Right ventricle myocardium inferior (tissue), 1 donor: ENCODE measurements at places on chromosomes 4 and X. TPM values are rescaled to one million over a fixed set of nuclear protein-coding genes. Genes with fewer than 3 reads are reported as not detected.

- peak; percentile 86 for DNase-seq
Observed at GRCh38 chrX:12975991-12976558, 1.2 kb downstream of the TMSB4X start.

DNA sequence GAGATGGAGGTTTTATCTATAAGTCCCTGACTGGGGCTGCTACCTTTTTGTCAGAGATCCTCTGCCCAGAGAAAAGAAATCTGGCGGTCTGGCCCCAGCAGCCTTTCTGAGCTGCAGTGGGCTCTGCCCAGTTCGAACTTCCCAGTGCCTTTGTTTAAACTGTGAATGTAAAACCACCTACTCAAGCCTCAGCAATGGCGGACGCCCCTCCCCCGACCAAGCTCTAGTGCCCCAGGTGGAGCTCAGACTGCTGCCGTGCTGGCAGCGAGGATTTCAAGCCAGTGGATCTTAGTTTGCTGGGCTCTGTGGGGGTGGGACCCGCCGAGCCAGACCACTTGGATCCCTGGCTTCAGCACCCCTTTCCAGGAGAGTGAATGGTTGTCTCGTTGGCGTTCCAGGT, 121.8 kb downstream of the TSPAN5 start:
- no peak for DNase-seq

GRCh38 chrX:65407157-65407626, 127.4 kb downstream of the LAS1L start:
- no peak for DNase-seq

GRCh38 chrX:21004835-21005234, 369.4 kb upstream of the CNKSR2 start:
- DNase-seq: no peak

DNA sequence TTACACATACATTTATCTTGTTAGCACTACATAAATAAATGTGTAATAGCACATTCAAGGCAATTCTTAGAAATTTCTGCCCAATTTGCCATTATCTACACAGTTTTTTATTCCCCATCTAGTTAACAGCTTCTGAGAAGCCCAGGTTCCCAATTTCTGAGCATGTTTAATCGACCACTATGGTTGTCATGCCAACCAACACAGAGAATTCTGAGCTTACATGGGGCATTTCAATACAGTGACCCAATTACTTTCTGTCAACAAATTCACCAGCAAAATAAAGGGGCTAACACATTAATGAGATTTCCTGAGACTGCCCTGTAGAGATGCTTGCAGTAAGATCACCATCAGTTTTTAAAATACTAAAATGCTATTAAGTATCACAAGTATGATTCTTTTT, 22.0 kb downstream of the GPM6A start:
- DNase-seq: no peak

- no peak for DNase-seq
Observed at GRCh38 chr4:150641612-150642011, 59.7 kb downstream of the MAB21L2 start.

- DNase-seq: no peak
Observed at GRCh38 chr4:3244002-3244401, 5.0 kb upstream of the MSANTD1 start.

- DNase-seq: no peak
Observed at GRCh38 chr4:174835536-174835935, 6.5 kb upstream of the GLRA3 start.

DNA sequence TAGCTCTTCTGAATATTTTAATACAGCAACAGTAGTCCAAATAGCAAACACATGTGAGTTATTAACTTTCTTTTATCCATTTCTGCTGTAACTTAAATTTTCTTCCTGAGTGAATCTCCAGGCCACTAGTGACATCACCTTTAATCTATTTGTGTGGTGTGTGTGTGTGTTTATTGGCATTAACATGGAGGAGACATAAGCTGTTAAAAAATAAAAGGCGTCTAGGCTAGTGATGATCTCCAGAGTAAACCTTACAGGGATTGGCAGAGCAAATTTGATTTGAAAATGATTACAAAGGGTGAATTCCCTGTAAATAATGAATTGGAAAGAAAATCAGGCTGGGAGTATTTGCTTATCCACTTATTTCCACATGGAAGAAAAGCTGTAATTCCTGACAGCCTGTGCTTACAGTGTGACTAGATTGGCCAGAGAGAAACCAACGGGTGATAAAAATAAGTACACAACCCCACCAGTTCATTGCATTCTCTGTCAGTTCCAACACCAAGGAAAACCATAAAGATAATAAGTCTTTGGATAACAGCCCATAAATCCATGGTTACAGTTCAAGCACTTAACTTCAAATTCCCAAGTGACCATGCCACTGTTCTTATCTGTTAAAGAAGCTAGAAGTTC, 186.1 kb downstream of the ENOX2 start:
- DNase-seq: no peak

- DNase-seq: no peak
Observed at GRCh38 chrX:104641176-104641575, 75.2 kb downstream of the IL1RAPL2 start.

DNA sequence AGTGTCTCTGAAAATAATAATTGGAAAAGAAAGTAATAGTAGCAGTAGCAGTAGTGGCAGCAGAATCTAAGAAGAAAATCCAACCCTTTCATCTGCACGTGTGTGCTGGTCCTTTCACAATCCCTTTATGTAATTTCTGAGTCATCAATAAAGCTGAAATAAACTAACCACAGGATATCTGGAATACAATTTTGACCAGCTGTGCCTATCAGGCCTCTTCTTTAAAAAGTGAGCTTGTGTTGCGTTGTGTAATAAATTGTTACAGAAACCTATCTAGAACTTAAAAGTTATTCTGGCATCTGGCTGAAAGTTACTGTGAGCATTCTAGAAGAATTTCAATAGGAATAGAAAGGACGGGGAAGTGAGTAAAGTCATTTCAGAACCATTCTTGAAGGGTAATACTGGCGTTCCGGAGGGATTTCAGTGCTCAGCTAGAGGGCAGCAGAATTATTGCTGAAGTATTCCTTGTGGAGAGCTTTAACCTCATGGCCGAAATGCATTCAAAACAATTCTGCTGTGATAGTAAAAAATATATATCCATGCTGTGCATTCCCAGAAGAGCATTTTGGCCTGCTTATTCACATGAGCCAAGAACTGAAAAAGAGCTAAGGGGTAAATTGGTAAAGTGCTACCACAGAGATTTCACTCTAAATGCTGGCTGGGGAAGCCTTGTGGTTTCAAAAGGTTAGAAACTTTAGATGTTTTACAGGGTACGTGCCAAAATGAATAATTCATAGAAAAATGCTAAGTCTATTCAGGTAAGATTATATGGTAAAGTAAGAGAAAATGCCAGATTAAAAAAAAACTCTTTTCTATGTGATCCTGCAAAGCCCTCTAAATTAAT, 260.6 kb downstream of the NKX6-1 start:
- DNase-seq: no peak

- DNase-seq: no peak
Observed at GRCh38 chr4:97593248-97593647, 550.0 kb downstream of the STPG2 start.

GRCh38 chrX:147376601-147377422, 534.9 kb upstream of the FMR1 start:
- no peak for DNase-seq

- DNase-seq: no peak
Observed at GRCh38 chrX:48493890-48494364, 14.9 kb upstream of the PORCN start.

DNA sequence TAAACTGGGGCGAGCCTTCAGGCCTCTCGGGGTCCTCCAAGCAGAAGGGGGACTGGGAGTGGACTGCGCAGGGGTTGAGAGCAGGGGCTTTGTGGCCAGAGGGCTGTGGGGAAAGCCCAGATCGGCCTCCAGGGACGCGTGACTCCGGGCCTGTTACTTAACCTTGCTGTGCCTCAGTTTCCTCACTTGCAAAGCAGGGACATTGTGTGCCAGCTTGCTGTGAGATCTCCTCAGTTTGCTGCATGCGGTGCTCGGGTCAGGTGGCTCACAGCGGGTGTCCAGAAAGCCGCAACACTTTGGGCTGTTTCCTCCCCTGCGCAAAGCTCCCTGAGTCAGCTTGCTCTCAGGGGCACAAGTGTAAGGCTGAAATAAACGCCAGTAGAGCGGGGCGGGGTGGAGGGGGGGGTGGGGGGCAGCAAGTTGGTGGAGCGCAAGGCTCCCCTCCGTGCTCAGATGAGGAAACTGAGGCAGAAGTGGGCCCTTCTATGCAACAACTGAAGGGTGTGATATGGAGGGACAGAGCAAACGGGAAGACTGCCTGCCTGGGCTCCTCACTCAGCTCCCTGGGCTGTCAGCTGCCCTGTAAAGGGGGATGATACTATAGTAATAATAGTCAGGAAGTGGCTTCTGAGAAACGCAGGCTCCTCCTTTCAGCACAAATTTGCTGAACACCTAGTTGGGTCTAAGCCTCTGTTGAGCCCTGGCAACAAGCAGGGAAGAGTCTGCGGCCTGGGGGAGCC, 101.0 kb downstream of the HMX1 start:
- peak; percentile 11 for DNase-seq

- DNase-seq: no peak
Observed at GRCh38 chr4:4884611-4885010, 25.1 kb downstream of the MSX1 start.

DNA sequence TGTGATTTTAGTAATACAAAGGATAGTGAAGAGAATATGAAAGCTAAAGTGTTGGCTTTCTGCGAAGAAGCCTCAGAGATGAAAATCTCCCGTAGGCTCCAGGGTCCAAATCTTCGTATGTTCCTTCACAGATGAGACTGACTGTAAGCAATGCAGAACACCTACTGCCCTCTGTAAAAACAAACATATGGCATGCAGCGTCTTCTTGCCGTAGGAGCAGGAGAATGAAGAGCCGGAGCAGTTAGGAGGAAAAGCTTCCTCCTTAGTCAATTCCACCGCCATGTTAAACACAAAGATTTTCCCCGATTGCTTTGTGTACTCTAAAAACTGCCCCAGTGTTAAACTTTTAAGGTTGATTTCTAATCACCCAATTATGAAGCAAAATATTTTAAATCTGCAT, 22.5 kb downstream of the RWDD4 start:
- no peak for DNase-seq

DNA sequence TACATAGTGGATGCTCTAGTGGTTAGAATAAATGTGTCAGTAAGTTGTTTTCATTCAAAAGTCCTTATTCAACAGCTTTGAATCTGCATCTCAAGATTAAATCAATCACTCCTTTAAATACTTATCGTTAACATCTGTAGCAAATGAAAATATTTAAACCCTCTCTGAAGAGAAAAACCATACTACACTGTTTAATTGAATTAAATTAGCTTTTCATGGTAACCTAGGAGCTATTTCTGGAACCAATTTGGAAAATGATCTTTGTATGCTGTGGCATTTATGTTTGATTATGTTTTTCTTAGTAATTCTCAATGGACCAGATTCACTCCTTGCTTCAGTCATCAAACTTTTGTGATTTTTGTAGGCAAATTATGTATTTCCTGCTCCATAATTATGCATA, 9.7 kb downstream of the BMPR1B start:
- DNase-seq: no peak

- DNase-seq: peak; percentile 35
Observed at GRCh38 chr4:986428-986878, 391 bp upstream of the IDUA start.

GRCh38 chr4:147924604-147925412, 192.9 kb downstream of the ARHGAP10 start:
- DNase-seq: no peak

DNA sequence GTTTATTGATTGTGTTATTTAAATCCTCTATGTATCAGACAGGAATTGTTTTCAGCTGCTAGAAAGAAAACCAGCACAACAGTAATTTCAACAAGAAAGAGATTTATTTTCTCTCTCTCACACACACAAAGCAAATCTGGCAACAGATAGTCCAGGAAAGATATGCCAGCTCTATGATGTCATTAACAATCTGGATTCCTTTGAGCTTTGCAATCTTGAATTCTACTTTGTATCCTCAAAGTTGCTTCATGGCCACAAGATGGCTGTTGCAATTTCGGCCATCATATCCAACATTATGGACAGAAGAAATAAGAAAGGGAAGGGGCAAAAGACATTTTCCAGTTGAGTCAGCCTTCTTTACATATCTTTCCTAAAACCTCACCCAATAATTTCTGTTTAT, 19.8 kb upstream of the FMR1 start:
- no peak for DNase-seq

- no peak for DNase-seq
Observed at GRCh38 chr4:40515398-40516293, 114.0 kb downstream of the RBM47 start.

The MGAT4D gene
- total RNA-seq: not detected

The NKX3-2 gene
- total RNA-seq: not detected

The DUSP21 gene
- not detected for total RNA-seq

The EFHC2 gene
- 17.5 TPM for total RNA-seq

The POU4F2 gene
- total RNA-seq: not detected

The SYP gene
- total RNA-seq: 1.8 TPM

The FAM241A gene
- 8.8 TPM for total RNA-seq

The CD38 gene
- 2.2 TPM for total RNA-seq

The CFP gene
- 3.7 TPM for total RNA-seq

The NLGN4X gene
- 3.3 TPM for total RNA-seq

The TSPAN6 gene
- 5.0 TPM for total RNA-seq

The NALF2 gene
- 41.1 TPM for total RNA-seq

The DHX15 gene
- total RNA-seq: 53.9 TPM

The CORIN gene
- total RNA-seq: 53.9 TPM

The ERVMER34-1 gene
- 5.3 TPM for total RNA-seq

The PDHA1 gene
- total RNA-seq: 1,288 TPM

The TMPRSS11D gene
- not detected for total RNA-seq
